LHCN-M2 (cell line): ENCODE measurements at places on chromosomes 5 and 9.

DNA sequence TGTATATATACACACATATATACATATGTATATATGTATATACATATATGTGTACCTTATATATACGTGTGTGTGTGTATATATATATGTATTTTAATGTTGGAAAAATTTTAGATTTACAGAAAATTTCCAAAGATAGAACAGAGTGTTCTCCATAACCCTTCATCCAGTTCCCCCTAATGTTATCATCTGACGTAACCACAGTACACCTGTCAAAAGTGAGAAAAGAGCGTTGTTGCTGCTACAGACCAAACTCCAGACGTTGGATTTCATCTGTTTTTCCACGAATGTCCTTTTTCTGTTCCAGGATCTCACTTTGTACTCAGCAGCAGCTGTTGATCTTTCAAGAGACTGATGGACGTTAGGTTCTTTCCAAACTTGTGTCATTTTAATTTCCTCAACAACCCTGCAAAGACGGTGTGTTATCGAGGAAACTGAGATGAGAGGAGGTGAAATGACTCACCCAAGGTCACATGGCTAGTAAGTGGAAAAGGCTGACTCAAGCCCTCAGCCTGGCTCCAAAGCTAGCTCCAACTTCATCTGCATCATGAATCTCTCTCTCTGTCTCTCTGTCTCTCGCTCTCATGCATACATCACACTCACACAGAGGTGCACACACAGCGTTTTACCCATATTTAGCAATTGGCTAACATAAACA lies 17.0 kb upstream of the NTNG2 start:
- peak; percentile 65 for DNase-seq

GRCh38 chr9:129664746-129665388 lies 580 bp upstream of the PRRX2 start:
- no peak for DNase-seq

DNA sequence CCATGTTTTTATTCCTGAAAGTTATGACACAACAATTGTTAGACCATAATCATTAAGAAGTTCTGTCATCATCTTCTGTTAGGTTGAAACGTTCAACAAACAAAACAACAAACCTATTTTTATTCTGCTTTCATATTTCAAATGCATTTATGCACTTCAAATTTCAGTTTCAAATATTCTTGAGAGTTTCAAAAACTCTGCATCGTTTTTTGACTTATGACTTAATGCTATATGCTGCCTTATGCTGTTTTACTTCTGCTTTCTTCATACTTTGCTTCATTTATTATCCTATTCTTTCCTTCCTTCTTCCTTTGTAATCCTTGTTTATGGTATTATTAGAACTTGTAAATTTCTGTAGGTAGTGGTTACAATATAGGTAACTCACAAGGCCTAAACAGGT lies 95.0 kb downstream of the PCSK1 start:
- no peak for DNase-seq

DNA sequence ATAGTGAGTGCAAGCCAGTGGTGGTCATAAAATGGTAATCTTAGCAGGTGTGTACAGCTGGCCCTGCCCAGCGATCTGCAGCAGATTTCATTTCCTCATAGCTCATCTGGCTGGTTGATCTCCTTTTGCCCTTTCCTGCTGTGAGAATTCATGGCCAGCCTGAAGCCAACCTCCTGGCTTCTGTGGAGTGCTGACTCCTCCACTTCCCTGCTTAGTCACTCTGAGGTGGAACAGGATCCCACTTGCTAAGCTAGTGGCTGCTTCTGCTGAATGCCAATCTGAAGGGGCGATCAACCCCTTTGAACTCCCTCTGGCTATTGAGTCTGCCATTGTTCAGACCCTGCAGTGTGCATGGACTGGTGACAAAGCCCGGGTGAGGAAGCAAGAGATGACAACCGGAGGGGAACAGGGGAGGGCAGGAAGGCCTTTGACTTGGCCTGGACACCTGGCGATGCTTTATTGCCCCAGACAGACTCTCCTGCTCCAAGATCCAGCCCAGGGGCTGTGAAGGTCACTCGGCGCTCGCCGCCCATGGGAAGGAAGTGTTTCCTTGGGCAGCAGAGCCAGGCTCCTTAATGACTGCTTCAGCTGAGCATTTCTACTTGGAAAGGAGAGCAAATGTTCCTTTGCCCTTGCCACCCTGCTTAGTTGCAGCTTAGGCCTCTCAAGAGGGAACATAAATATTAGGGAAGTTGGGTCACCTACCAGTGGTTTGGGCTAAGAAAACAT lies 341.1 kb downstream of the ZSWIM6 start:
- DNase-seq, result peak; percentile 53

DNA sequence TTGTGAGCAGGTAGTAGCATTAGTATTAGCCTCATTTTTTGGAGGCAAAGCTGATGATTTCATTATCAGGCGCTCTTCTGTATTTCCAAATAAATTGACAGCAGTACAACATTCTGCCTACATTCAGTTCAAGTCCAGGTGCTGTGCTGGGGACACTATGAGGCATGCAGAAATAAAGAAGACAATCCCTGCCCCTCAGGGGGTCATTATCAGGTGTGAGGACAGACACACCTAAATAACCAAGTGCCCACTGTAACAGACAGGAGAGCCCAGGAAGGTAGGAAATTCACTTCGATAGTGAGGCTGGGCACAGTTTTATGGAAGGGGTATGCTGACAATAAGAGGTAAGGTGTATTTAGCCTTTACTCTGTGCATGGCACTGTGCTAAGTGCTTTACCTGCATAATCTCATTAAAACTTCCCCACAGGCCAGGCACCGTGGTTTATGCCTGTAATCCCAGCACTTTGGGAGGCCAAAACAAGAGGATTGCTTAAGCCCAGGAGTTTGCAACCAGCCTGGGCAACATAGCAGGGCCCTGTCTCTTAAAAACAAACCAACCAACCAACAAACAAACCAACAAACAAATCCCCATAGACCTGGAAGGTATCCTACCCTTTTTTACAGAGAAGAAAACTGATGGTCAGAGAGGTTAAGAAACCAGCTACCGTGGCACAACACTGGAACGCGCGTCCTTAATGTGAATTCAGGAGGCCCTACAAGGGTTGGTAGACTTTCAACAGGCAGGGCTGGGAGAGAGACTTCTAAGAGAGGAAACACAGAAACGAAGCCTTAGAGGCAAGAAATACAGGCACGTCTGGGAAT lies 17.5 kb upstream of the GPX3 start:
- DNase-seq, result no peak

- DNase-seq, result peak; percentile 20
These were observed 118.5 kb upstream of the ERCC6L2 start for GRCh38 chr9:95756986-95757385.

DNA sequence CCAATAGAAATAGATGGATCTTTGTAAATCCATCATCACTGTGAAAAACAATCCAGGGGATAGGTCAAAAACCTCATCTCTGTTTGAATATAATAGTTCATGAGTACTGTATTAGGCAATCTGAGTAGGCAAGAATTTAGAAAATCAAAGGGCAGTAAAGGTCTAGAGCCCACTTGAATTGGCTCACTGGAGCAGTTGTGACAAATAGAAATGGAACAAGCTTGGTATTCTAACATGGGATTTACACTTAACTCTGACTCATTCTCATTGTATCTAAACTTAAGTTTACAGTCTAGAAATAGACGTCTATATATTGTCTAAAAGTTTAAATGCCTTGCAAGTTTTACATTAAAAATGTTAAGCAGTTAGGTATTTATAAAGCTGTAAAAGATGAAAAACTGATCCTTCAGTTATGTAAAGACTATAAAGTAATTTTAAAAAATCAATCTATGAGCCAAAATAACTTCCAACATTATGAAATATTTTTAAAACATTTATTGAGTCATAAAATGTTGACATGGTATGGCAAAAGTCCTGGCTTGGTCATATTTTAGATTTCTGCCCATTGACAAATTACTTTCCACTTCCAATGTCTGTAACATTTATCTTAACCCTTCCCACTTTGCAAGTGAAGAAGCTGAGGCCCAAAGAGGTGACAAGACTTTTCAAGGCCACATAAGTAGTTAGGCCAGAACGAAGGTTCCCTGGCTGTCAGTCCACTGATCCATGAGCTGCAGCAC lies 203.7 kb upstream of the NREP start:
- peak; percentile 65 for DNase-seq

- DNase-seq, result peak; percentile 67
These were observed 909 bp downstream of the AFF4 start for GRCh38 chr5:132962429-132963021.

DNA sequence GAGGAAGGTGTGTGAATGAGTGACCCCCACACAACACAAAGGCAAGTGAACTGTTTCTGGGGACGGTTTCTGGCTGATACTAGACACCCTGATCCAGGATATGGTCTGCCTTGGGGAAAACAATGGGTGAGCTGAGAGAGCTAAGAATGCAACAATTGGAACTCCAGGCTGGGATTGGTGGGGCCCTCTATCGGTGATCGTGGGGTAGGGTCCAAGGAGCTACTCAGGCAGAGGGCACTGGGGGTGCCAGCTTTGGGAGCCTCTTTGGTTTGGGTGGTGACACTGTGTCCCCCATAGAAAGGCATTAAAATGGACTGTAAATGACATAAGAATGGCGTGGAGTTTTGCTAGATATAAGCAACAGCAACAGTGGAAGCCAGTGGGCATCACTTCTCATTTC lies 439.1 kb downstream of the DMAC1 start:
- no peak for DNase-seq

DNA sequence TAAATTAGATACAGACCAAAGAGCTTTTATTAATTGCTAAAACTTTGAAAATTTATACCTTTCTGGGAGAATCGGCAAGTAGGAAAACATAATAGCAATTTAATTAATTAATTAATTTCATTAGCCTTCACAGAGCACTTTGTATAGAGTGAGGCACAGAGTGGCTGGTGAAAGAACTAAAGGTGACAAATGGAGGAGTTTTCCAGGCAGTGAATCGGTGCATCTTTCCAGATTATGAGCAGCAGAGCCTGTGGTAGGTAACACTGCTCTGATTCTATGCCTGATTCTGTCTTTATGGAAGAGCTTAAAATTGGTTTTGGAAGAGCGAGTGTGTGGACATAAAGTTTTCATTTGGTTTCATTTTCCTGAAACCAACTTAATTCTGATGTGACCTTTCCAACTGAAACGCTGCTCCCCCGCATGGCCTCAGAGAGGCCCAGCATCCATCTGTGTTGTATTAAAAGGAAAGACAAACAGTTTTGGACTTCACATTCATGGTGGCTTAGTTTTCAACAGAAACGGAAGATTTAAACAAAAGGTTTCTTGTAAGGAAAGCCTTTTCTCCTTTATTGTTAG lies 188.9 kb upstream of the RPS23 start:
- DNase-seq, result peak; percentile 20

GRCh38 chr9:82584349-82584863 lies 478.5 kb downstream of the RASEF start:
- peak; percentile 1 for DNase-seq

DNA sequence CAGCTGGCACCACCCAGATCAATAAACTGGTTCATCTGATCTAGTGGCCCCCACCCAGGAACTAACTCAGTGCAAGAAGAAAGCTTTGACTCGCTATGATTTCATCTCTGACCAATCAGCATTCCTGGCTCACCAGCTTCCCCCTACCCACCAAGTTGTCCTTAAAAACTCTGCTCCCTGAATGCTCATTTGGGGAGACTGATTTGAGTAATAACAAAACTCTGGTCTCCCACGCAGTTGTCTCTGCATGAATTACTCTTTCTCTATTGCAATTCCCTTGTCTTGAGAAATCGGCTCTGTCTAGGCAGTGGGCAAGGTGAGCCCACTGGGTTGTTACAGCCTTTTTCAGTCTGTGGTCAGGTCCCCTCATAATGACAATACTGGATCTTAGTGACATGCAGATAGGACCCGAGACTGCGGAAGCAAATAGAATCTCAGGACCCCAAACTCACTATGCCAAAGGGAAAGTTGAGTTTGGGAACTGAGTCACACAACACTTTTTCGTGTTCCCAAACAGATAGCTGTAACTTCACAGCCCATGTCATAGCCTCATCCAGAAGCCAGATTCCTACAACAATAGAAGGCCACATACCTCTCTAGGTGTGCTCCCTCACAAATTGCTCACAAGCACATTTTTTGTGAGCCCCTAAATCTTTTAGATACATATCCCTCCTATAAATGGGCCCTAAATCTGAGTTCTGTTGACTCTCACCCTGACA lies 175.2 kb upstream of the RAI14 start:
- no peak for DNase-seq

DNA sequence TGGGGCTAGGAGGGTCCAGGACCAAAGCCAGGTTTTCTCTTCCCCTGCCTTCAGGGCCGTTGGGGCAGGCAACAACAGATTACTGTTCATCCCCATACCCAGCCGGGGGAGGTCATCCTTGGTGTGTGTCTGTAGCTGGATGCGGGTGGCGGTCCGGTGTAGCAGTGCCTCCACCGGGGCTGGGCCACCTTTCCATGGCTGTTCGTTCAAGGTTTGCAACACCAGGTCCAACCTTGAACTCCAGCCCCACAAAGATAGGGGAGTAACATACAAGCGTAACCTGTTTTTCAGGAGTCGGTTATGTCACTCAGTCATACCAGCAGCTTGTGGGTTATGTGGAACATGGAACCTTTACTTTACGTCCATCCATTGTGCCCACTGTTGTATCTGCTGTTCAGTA lies 58.5 kb upstream of the FAM120A start:
- DNase-seq, result no peak

- DNase-seq, result no peak
These were observed 79.0 kb downstream of the SPRY4 start for GRCh38 chr5:142245786-142246185.

GRCh38 chr5:80238778-80239679 lies 16.8 kb downstream of the SERINC5 start:
- DNase-seq, result peak; percentile 93

DNA sequence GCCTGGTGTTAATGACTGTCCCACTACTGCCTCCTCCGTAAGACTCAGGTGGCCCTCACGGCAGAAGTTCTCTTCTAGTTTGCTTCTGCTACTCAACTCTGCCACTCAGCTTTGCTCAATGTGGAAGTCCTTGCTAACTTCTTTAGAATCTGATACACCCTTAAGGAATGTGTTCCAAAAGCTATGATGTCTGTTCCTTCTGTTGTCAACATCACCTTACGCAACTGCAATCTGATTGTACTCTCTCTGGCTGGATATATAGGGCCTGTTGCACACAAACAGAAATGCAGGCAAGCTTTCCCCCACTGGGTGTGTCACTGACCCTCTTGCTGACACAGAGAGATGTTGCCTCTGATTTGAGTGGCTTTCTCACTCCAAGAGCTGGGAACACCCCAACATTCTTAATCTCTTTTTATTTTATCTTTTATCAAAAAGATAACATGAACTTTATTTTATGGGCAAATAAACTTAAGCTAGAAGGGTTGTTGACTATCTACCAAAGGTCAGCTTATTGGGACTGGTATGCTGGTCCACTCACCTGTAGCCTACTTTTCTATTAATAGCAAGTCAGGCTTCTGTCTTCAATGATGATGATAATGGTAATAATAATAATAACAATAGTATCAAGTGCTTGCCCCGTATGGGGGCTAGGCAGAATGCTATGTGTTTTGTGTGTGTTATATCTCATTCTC lies 25.2 kb downstream of the TMEM252 start:
- no peak for DNase-seq
